ENCODE measurements at places on chromosomes 16 and 17.

GRCh38 chr16:74275031-74275636 is 21.5 kb upstream of the PSMD7 start:
- DNase-seq: no peak

DNA sequence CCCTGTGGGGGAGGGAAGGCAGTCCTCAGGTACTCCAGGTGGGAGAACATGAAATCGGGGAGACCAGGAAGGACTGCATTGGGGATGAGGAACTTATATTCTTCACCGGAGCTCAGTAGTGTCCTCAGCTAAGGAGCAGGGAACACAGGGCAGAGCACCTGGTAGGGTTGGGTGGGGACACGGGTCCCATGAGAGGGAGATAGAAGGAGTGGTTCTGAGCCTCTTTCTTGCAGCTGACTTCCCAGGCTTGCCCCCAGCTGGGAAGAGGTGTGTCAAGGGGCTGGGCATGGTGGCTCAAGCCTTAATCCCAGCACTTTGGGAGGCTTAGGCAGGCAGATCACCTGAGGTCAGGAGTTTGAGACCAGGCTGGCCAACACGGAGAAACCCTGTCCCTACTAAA is 2.1 kb downstream of the FHOD1 start:
- DNase-seq: no peak

DNA sequence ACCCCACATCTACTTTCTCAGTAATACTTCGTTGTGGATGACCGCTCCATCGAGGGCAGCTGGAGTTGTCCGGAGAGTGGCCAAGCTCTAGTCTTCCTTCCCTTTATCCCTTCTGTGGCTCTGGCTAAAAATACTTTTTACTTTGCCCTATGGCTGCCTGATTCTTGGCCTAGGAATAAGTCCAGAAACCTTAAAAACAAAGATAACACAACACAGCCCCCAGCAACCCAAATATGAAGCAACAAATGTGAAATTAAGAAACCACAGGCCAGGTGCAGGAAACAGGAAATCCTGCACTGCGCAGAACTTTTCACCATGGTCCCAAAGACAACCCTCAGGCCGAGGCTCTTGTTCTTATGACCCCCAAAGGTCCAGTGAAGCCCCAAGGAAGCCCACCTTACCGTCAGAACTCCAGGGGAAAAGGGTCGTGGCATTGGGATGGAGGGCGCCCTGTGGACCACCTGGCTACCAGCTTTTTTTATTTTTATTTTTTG is 26.0 kb downstream of the TK2 start:
- DNase-seq: no peak

DNA sequence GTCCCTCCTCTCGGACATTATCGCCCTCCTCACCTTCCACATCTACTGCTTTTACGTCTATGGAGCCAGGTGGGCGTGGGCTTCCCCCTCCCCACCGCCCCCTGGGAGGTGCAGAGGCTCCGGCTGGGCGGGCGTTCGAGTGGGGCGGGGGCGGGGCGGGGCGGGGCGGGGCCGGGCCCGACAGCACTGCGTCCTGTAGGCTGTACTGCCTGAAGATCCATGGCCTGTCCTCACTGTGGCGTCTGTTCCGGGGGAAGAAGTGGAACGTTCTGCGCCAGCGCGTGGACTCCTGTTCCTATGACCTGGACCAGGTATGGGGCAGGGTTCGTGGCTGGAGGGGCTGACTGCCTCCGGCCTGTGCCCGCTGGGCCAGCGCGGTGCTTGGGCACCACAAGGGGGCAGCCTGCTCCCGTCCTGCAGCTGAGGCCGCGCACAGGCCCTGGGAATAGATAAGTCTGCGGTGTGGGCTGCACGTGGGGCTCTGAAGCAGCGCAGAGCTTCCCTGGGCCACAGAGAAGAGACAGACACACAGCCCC is 9.2 kb downstream of the PIGQ start:
- no peak for DNase-seq

- no peak for DNase-seq
Observed at GRCh38 chr16:78537511-78537910, 438.1 kb downstream of the WWOX start.

- no peak for DNase-seq
Observed at GRCh38 chr16:50146479-50147435, 6.3 kb upstream of the TENT4B start.

DNA sequence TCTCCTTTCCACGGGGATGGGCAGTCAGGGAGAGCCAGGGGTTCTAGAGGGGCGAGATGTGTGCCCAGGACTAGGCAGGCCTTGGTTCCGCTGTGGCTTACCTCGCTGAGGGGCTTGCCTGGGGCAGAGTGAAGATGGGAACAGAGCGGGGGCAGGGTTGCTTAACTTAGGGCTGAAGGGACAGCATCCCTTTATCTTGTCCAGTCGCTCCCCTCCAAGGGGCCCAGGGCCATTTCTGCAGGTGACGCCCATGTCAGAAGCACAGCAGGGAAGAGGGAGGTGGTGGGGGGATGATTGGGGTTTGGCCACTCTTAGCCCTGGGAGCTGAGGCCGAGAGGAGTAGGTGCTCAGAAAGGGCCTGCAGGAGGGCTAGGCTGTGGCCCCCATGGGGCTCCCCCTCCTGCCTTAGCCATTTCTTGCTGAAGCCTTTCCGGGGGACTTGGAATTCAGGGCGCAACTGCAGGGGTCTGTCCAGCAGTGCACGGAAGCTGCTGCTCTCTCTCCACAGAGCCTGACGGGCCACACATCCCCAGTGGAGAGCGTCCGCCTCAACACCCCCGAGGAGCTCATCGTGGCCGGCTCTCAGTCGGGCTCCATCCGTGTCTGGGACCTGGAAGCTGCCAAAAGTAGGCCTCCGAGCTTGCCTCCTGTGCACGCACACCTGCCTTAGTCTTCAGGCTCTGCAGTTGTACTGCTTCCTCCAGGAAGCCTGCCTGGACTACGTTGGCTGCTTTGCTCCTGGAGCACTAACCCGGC is 8.5 kb downstream of the KATNB1 start:
- DNase-seq: no peak

- no peak for DNase-seq
Observed at GRCh38 chr17:78133971-78134898, 3.7 kb downstream of the TMC8 start.

DNA sequence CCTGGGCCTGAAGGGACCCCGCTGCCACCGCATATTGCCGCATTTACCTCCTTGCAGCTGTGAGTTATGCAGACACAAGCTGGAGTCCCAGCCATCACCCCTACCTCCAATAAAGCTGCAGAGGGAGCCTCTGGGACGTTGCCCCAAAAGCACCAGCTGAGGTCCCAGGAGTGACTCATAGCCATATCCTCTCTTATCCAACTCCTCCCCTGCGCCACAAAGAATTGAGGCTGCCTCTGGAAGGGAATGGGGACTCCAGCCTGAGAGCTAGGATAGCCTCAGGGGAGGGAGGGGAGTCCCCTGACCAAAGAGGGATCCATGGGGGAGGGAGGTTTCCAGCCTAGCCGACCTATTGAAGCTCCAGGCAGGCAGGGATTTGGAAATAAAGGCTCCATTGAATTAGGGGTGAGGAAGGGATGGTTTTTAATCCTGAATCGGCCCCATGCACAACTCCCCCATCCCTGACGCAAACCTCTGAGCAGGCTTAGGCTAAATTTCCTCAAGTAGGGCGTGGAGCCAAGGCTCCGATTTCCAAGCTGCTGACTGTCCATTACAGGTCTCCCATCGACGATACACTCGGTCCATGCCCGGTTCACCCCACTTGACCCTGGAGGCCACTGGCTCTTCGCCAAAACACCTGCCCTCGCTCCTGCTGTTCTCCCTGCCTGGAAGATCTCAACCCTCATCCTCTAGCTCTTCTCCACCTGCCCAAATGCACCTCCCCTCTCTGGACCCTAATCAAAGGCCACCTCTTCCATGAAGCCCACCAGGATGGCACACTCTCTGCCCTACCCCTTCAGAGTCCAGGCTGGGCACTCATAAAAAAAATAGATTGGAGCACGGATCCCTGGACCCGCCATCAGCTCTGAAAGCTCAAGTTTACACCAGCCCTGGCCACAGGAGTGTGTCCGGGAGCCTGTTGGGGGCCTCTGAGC is 27.5 kb downstream of the PIMREG start:
- peak; percentile 29 for DNase-seq
